ENCODE measurements at places on chromosomes 2 and 18.

DNA sequence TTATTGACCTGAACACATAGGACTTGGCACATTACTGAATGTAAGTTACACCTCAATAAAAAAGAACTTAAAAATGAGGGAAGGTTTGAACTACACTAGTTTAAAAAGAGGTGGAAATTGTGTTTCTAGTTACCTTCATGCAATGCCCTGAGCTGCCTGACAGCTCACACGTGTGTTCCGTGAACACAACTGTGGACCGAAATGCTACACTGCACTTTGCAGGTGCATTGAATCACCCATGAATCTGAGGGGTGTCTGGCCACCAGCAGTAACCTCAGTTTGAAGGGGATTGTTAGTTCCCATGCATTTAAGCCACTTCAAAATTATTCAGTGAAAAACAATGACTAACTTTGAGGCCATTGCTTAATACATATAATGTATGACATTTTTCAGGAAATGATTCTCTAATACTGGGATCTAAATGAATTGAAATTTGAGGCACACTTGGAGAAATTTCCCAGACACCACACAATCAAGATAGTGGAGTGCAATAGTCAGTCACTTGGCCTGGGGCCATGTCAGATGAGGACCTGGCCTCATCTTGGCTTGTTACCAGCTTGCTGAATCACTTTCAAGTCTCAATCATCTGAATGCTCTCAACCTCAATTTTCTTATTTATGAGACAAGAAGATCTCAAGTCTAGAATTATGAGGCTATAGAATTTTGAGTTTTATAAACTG, 59.3 kb downstream of the MYL12B start:
- DNase-seq, result peak; percentile 47

GRCh38 chr18:6279308-6279707, 135.4 kb downstream of the L3MBTL4 start:
- DNase-seq, result no peak

- no peak for DNase-seq
Observed at GRCh38 chr2:65663831-65664407, 231.5 kb upstream of the SPRED2 start.

DNA sequence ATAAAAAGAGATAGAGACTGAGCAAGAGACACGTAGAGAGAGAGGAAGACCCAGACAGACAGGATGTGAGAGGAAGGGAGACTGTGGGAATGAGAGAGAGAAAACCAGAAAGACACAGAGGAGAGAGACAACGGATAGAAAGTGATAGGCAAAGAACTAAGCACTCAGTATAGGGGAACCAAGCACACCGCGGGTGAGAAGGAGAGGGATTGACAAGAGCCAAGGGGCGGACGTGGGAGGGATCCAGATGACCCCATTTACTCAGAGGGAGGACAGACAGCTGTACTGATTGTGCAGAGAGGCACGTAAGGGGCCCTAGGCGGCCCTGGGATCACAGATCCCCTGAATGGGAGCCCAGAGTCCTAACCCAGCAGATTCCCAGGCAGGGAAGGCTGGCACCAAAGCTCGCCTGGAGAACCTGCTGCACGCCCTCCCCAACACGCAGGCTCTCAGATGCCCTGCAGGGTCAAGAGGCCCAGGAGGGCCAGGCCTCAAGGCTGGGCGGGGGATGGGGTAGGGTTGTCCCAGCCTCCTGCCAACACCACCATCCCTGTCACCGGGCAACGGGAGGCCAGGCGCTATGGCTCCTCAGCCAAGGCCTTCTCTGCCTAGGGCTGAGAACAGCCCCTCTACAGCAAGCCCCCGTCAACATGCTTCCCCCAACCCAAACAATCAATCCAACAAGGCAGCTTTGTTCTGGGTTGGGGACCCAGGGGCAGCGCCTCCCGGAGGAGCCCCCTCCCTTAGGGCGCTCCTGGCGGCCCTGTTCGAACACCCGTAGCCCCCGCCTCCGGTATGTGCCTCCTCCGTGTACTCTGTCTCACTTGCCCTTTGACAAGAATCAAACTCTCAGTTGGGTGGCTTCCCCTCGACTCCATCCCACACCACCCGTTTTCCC, 579 bp downstream of the LOXL3 start:
- no peak for DNase-seq

GRCh38 chr2:133789743-133790142, 221.5 kb upstream of the NCKAP5 start:
- no peak for DNase-seq

GRCh38 chr2:10876394-10876793, 35.3 kb upstream of the KCNF1 start:
- DNase-seq, result no peak

- DNase-seq, result peak; percentile 79
Observed at GRCh38 chr2:24010477-24011249, 778 bp downstream of the MFSD2B start.

DNA sequence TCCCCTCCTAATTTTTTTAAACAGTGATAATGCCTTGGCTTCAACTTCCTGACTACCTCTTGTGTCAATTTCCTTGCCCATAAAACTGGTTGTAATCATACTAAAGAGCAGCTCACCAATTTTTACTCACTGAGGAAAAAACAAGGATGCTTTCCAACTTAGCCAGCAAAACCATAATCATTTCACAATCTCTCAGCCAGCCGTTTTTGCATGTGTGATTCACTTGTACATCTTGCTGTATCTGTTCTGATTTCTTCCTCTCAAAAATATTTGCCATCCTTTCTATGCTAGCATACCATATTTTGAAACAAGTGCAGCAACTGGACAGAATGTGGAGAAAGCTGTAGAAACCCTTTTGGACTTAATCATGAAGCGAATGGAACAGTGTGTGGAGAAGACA, 60.7 kb downstream of the RAB27B start:
- DNase-seq, result no peak

- DNase-seq, result no peak
Observed at GRCh38 chr2:210199854-210200253, 25.4 kb downstream of the ACADL start.

- no peak for DNase-seq
Observed at GRCh38 chr2:63981702-63982103, 37.5 kb downstream of the VPS54 start.

- DNase-seq, result no peak
Observed at GRCh38 chr2:1052771-1053191, 102.1 kb downstream of the SNTG2 start.

GRCh38 chr2:99404039-99404796, 67.0 kb downstream of the EIF5B start:
- DNase-seq, result no peak

DNA sequence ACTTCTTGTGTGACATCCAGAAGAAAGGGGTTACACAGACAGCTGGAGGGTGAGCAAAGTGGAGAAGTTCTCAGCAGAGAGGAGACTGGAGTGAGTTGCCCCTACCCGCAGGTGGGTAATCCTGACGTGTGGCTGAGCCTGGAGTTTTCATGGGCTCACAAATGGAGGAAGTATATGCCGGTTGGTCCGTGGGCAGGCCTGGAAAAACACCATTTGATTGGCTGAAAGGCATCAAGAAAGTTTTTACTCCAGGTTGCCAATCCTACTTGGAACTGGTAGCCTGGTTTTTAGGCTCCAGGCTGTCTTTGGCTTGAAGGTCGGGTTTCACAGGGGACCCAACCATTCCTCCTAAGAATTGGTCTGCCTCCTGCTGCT, 1177.4 kb upstream of the LRRTM1 start:
- no peak for DNase-seq

GRCh38 chr2:10120877-10121574, 1.5 kb upstream of the RRM2 start:
- DNase-seq, result peak; percentile 48

- no peak for DNase-seq
Observed at GRCh38 chr2:37893327-37893726, 31.8 kb upstream of the RMDN2 start.

- DNase-seq, result no peak
Observed at GRCh38 chr2:36322108-36322507, 33.5 kb upstream of the CRIM1 start.

GRCh38 chr18:24602201-24602600, 141.8 kb downstream of the HRH4 start:
- no peak for DNase-seq

- no peak for DNase-seq
Observed at GRCh38 chr2:121330921-121331320, 45.9 kb upstream of the TFCP2L1 start.

DNA sequence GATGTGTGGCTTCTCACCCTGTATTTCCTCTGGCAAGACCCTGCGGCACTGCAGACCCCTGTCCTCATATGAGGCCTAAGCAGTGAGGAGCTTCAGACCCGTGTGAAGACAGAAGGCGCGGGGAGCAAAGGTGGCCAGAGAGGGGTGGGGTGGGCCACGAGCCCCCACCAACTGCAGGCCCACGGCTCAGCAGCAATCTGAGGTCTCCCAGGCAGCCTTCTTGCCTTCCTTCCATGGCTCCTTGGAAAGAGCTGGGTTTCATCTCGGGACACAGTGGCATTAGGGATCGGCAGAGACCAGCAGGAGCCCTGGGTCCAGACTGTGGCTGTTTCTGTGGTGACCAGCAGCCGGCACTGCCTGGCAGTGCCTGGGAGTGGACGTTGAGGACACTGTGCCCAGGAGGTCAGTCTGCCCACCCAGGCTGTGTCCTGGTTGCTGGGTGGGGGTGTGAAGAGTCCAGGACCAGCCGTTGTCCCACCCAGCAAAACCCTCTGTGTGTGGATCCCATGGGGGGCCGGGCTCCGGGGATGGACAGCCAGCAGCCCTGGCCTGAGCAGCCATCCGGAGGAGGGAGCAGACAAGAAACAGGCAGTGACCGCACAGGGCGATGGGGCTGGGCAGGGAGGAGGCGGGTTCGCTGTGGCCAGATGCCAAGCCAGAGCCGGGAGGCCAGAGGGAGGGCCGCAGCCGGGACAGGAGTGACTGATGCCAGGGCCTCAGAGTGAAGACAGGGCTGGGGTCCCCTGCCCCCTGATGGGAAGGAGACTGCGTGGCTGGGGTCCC, 73.8 kb downstream of the RRM2 start:
- no peak for DNase-seq

- DNase-seq, result no peak
Observed at GRCh38 chr2:206289391-206289790, 14.9 kb downstream of the ZDBF2 start.

DNA sequence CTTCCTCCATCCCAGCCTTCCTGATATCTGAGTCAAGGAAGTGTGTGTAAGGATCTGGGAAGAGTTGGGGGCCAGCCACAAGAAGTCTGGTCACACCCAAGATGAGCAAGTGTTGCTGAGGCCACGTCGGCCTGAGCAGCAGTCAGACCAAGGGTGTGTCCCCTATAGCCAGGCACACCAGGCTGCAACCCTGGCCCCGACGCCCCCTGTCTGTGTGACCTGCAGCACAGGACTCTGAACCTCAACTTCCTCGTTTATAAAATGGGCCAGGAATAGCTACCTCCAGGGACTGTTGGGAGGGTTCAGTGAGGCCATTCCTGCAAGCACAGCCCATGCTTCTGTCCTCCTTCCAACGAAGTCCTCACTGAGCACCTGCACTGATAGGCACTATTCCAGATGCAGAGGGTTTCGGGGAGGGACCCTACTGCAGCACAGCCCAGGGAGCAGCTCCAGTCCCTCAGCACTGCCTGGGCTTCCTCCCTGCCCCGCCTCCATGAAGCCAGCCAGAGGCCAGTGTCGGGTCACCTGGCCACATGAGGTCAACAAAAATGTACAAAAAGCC, 13.3 kb downstream of the LIMS2 start:
- no peak for DNase-seq

DNA sequence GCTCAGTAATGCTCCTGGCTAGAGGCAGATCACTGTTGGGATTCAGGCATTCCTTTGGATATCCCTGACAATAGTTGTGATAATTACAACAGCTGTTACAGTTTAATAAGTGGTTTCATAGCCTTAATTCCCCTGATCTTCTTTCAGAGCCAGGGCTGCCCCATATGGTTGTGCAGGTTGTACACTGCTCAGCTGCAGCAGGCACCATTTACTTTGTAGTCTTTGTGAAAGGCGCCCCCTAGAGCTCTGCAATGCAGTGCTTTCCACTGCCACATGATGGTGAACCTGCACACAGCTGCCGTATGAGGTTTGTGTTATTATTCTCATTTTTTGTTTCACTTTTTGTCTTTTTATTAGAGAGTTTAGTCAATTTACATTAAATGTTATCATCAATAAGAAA, 239.1 kb downstream of the KCNS3 start:
- DNase-seq, result no peak

GRCh38 chr18:68764016-68764415, 33.9 kb upstream of the CCDC102B start:
- no peak for DNase-seq

GRCh38 chr2:19911808-19912509, 10.2 kb upstream of the TTC32 start:
- no peak for DNase-seq

GRCh38 chr18:47436871-47437270, 185.4 kb upstream of the SKOR2 start:
- no peak for DNase-seq

- DNase-seq, result no peak
Observed at GRCh38 chr2:184078496-184078895, 519.8 kb upstream of the ZNF804A start.

DNA sequence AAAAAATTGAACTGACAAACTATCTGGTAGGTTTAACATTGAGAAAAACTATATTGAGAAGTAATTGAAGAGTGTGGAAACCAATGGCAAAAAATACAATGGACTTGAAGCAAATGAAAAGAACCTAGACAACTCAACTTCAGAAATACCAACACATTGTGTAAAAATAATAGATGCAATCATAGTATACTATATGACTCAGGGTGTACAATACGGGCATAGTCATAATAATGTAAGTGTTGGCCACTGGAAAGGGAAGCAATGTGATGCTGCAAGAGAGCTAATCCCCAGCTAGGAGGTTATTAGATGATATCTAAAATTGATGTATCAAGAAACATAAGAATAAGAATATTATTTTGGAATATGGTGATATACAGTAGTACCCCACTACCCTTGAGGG, 45.3 kb downstream of the SMAD7 start:
- no peak for DNase-seq

DNA sequence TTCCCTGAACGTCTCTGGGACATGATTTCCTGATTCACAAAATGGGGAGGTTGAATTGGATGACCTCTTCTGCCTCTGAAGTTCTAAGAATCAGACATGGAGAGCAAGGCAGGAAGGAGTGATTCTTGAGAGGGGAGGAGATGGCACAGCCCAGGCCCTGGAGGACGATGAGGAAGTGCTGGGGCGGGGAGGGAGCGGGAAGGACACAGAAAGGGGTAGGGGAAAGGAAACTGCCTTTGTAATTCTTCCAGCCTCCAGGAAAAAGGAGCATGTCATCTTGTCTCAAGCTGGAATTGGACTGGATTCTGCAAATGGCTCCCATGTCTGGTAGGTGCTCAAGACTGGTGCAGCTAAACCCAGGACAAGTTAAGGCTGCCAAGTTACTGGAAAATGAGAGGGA, 97.0 kb upstream of the NCK2 start:
- DNase-seq, result no peak

All from hematopoietic multipotent progenitor cell treated with erythropoietin and hydrocortisone succinate and interleukin-3 and kit ligand, for 17 days (in vitro differentiated cells).